GM20000 (cell line): ENCODE measurements at places on chromosomes 6 and 20.

DNA sequence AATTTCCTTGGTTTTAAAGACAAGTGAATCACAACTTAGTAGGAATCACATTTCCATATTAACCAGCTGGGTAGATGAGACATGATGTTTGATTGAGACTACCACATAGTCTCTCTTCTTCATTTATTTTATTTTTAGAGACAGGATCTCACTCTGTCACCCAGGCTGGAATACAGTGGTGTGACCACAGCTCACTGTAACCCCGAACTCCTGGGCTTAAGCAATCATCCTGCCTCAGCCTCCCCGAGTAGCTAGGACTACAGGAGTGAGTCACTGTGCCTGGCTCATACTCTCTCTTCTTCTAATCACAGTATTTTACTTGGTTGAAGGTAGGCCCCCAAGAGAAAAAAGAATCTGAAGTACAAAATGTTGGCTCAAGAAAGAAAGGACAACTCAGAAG, 80.2 kb upstream of the ASF1A start:
- DNase-seq: no peak

DNA sequence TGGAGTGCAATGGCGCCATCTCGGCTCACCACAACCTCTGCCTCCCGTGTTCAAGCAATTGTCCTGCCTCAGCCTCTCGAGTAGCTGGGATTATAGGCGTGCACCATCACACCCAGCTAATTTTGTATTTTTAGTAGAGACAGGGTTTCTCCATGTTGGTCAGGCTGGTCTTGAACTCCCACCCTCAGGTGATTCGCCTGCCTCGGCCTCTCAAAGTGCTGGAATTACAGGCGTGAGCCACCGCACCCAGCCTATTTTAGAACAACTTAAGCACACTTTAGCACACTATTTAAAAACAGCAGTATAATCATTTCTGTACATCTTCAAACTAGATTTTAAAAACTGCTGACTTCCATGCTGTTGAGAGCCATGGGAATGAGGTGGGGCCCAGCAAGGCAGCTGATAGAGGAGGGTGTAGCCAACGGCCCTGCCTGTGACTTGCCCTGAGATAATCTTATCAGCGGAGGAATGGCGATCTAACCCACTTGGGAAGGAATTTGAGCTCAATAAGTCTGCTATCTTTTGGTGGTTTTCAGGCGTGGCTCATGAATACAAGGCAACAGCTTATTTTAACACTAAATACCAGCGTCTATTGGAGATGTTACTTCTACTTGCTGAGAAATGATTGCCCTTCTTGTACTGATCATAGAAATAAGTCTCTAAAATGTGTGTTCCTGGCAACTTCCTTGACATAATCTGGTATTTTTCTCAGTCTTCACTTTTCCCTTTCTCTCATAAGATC, 12.1 kb downstream of the ZDHHC14 start:
- DNase-seq: no peak

- no peak for DNase-seq
Observed at GRCh38 chr6:82906951-82907350, 158.7 kb downstream of the UBE3D start.

GRCh38 chr6:37192666-37193065, 22.7 kb downstream of the PIM1 start:
- DNase-seq: no peak

DNA sequence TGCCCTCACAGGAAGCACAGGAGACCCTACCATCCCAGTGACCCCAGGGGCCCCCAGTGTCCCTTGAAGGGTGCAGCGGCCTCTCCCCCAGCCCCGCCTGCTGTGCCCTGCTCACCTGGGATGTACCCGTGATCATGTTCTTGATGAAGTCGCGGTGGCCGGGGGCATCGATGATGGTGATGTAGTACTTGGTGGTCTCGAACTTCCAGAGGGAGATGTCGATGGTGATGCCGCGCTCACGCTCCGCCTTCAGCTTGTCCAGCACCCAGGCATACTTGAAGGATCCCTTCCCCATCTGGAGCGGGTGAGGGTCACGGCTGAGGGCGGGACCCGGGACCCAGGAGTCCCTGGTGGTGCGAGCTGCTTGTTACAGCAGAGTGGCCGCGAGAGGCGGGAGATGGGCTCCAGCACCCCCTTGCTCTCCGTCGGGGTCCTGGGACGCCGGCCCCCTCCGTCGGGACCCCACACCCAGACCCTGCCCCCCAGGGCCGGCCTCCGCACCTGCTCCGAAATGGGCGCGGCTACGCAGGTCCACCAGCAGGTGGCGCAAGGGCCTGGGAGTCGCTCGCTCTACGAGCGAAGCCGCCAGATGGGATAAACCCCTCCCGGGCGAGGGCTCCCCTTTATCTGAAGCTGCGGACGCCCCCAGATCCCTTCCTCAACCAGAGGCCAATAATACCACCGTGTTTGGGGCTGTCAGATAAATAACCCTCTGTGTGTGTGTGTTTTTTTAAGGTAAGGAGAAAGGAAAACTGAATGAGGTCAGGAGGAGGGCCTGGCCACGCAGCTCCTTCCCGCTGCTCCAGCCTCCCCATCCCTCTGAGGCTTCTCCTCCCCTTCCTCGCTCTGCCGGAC, 2.9 kb downstream of the EEF1A2 start:
- peak; percentile 94 for DNase-seq

- DNase-seq: no peak
Observed at GRCh38 chr6:147467886-147468285, 40.6 kb upstream of the SAMD5 start.

DNA sequence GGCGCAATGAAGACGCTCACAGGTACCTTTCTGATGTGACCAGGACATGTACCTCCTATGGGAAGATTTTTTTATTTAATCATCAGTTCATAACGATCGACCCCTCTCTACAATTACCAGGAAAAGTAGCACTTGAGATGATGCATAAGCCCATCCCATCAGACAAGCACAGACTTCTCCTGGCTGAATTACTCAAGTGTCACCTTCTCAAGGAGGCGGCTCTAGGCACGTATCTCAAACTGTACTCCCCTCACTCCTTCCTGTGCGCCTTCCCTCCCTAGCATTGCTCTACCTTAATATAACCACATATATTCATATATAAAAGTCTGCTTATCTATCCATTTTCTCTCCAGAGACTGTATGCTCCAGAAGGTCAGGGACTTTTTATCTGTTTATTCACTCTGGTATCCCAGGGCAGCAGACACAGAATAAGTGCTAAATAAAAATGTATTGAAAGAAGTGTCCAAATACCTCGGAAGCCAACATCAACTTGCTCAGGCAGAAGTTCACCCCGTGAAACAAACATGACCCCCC, 71.5 kb downstream of the CNKSR3 start:
- no peak for DNase-seq

DNA sequence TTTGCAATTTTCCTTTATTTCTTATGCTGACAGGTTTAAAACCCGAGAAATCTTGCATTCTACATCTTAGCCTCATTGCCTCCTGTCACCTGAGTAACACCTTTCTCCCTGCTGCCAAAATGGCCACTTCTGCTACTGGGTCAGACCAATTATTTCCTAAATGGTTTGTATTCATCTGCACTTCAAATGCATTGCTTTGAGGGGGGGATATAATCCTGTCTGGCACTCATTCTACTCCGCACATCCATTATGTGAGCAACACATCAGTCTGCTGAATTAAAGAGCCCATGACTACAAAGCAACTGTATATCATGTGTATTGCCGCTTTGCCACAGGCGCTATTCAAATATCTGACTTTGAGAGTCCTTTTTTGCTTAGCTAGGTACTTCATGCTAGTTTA, 141.6 kb upstream of the TSHZ2 start:
- DNase-seq: no peak

GRCh38 chr6:20907486-20908071, 373.3 kb downstream of the CDKAL1 start:
- no peak for DNase-seq

DNA sequence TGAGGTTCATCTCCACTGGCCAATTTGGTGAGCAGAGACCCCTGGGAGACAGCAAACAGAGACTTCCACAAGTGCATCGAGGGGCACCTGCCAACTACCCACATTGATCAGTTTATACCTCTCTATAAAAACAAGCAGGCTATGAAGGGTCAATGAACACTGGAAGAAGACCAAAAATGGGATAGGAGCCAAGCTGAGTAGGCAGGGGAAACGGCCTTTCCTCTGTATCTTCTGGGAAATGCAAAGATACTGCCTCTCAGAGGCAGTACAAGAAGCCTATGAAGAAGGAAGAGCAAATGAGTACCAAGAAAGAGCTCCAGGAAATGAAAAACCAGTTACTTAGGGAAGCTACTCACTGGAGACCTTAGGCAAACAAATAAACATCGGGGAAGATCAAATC, 247.7 kb downstream of the GMDS start:
- DNase-seq: no peak

DNA sequence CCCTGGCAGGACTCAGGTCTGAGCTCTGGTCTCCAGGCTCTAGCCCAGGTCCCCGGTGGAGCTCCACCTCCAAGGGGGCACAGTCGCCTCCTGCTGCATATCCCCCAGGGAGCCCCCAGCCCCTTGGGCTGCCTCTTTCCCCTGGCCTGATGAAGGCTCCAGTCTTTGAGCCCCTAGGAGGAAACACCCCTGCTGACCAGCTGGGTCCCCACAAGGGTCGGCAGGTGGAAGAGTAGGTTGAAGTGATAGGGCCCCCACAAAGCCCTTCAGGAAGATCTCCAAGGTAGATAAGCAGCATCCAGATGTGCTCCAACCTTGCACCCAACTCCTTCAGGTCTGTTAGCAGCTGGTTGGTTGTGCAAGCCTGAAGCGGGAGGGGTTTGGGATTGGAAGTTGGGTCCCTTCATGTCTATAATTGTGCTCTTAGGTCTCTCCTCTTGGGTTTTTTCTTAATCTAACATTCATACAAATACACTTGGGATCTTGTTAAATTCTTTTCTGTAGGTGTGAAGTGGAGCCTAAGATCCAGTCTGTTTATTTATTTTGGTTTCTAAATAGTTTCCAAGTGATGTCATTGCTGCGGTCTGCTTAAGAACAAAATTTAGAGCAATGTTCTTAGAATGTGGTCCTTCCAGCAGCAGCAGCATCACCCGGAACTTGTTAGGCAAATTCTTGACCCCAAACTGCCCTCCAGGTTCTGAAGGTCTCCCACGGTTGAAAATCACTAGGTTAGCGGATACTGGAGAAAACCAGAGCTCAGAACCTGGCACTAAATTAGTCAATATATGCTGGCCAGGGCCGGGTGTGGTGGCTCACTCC, 5.1 kb downstream of the UBE2C start:
- DNase-seq: no peak

DNA sequence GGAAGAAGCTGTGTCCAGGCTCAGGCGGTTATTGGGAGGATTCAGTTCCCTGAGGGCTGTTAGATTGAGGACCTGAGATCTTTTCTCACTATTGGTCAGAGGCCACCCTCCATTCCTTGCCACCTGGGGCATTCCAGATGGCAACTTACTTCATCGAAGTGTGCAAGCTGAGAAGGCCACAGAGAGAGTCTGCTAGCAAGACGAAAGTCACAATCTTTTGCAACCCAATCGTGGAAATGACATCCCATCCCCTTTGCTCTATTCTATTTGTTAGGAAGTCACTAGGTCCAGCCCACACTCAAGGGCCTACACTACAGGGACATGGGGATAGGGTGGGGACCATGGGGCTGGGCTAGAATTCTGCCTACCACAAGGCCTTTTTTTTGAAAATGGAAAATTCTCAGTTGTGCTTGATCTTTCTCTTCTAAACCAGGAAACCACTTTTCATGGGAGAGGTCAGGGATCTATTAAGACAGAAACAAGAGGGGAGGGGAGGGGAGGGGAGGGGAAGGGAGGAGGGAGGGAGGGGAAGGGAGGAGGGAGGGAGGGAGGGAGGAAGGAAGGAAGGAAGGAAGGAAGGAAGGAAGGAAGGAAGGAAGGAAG, 217.2 kb downstream of the BCAS1 start:
- no peak for DNase-seq

GRCh38 chr6:109282756-109283155, 99.5 kb downstream of the CD164 start:
- DNase-seq: no peak

DNA sequence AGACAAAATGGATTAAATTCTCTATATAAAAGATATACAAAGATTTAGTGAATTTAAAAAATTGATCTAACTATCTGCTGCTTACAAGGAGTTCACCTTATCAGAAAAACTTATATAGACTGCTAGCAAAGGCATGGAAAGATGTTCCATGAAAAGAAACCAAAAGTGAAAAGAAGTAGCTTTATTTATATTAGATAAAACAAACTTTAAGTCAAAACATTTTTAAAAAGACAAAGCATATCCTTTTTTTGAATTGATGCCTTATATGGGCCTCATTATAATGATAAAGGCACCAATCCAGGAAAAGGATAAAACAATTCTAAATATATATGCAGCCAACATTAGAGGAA, 334.2 kb downstream of the MEI4 start:
- DNase-seq: no peak

DNA sequence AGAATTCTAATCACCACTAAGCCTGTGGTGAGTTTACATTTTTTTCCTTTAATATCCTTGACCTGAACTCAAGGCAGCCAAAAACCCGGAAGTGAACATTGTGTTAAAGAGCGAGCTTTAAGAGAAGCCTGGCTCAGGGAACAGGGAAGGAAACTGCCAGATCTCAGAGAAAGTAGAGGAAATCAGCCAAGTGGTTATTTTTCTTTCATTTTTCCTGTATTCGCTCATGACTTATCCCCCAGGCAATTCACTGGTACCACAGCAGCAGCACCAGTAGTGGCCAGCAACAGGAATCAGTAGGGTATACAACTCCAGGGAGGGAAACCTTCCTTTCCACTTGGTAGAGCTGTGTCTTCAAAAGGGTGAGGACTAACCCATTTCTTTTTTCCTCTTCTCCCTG, 89.6 kb upstream of the HMGCLL1 start:
- DNase-seq: no peak

- DNase-seq: no peak
Observed at GRCh38 chr6:30570263-30570662, 979 bp upstream of the ABCF1 start.

- no peak for DNase-seq
Observed at GRCh38 chr20:25532015-25532751, 53.1 kb downstream of the NINL start.

DNA sequence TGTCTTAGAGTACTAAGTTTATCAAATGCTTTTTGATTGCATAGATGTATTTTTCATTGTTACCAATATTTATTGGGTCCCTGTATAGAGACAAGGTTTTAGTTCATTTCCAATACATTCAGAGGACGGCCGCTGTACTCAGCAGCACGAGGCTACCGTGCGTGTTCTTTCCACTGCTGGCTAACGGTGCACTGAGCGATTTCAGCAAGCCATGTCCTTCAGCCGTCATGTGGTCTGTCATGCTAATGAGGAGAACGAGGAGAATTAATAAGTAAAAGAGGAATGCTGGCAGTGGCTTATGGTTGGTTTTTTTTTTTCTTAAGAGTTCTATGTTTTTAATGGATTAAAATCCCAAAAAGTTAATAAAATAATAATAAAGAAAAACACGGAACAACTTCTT, 253.6 kb downstream of the ARID1B start:
- DNase-seq: no peak

DNA sequence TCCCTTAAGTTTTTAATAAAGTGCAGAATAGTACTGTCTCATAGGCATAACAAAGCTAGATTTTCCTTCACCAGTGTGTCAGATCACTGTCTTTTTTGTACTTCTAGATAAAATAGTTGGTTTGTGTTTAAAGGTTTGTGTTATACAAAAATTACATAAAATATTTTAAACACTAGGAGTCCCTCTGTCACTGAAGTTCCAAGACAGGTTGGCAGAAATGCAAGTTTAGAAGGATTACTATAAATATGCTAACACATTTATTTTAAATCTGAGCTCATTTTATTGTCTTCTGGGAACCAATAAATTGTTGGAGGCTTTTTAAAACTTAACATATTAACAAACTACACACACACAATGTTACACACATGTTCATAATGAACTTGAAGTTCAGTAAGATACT, 30.8 kb upstream of the RUNX2 start:
- no peak for DNase-seq

- no peak for DNase-seq
Observed at GRCh38 chr6:169236545-169236944, 17.1 kb downstream of the THBS2 start.

GRCh38 chr6:139538366-139538765, 163.9 kb upstream of the CITED2 start:
- DNase-seq: no peak
